ENCODE measurements at places on chromosomes 6 and 20. TPM values are rescaled to one million over a fixed set of nuclear protein-coding genes. Genes with fewer than 3 reads are reported as not detected.

The BPIFB4 gene
- not detected for total RNA-seq

The MUCL3 gene
- total RNA-seq, result under 0.01 TPM

The ADTRP gene
- 2.6 TPM for total RNA-seq

The DDO gene
- 2.3 TPM for total RNA-seq

The KCNK15 gene
- 8.5 TPM for total RNA-seq

The FITM2 gene
- total RNA-seq, result 1.8 TPM

The HSP90AB1 gene
- 832 TPM for total RNA-seq

The HNF4A gene
- total RNA-seq, result not detected

The NFKBIE gene
- 5.4 TPM for total RNA-seq

The STAU1 gene
- total RNA-seq, result 63.8 TPM

The STMND1 gene
- total RNA-seq, result not detected

The ARG1 gene
- total RNA-seq, result not detected

The OTOR gene
- not detected for total RNA-seq

The CST2 gene
- total RNA-seq, result not detected

The BEND3 gene
- 1.9 TPM for total RNA-seq

The PGC gene
- not detected for total RNA-seq

The SNRNP48 gene
- total RNA-seq, result 15.3 TPM

The TBXT gene
- not detected for total RNA-seq

The ULBP2 gene
- total RNA-seq, result 3.3 TPM

The SLC35D3 gene
- not detected for total RNA-seq

The TNXB gene
- 315 TPM for total RNA-seq

The B3GAT2 gene
- not detected for total RNA-seq

The ADAM33 gene
- 145 TPM for total RNA-seq

The NFATC2 gene
- 0.36 TPM for total RNA-seq

The FAM83B gene
- total RNA-seq, result 0.09 TPM

The BPIFB2 gene
- total RNA-seq, result not detected

The RIMS1 gene
- total RNA-seq, result not detected

The C20orf96 gene
- total RNA-seq, result 0.98 TPM

The B4GALT5 gene
- total RNA-seq, result 33.0 TPM

The RAD21L1 gene
- not detected for total RNA-seq

The TASP1 gene
- total RNA-seq, result 6.5 TPM

The LAMA2 gene
- total RNA-seq, result 103 TPM

Data from fibroblast of the aortic adventitia (primary cell).